ENCODE measurements at places on chromosomes 3 and 15. TPM values are rescaled to one million over a fixed set of nuclear protein-coding genes. Genes with fewer than 3 reads are reported as not detected.

CFAP20DC gene
- total RNA-seq, result 1.9 TPM

GOLGA8B gene
- 21.4 TPM for total RNA-seq

OR5K2 gene
- total RNA-seq, result not detected

SEMA3B gene
- total RNA-seq, result 5.2 TPM

EXD1 gene
- total RNA-seq, result 0.14 TPM

ITPKA gene
- 9.7 TPM for total RNA-seq

TARS3 gene
- 6.6 TPM for total RNA-seq

CFAP100 gene
- total RNA-seq, result not detected

SV2B gene
- 0.13 TPM for total RNA-seq

CYP1A1 gene
- total RNA-seq, result 1.2 TPM
